Stimulated activated naive CD4-positive, alpha-beta T cell (primary cell): ENCODE measurements at places on chromosomes 5 and 9.

GRCh38 chr9:84314306-84314705 lies 26.3 kb downstream of the SLC28A3 start:
- no peak for DNase-seq

GRCh38 chr9:69400470-69400869 lies 75.5 kb downstream of the ENTREP1 start:
- no peak for DNase-seq

- DNase-seq: no peak
Measured at GRCh38 chr9:87793292-87793691, 67.4 kb downstream of the CTSL start.

GRCh38 chr9:131361202-131361833 lies 32.6 kb upstream of the PRRC2B start:
- DNase-seq: peak; percentile 30

DNA sequence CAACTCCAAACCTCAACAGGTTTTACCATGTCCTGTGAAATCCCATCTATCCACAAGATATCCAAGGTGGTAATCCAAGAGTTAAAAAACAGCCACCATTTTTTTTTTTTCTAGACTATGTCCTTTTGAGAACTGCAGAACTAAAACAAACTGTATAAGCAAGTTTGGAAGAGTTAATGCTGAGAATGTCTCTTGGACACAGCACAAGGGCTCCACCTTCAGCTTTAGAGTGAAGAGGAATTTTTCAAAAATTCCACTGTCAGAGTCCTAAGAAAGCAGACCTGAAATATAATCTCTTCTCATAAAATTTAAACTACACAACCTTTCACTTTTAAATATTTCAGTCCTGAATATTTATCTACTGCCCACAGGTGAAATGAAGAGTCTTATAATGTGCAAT lies 167.8 kb upstream of the CCNG1 start:
- DNase-seq: no peak

GRCh38 chr9:81604306-81605169 lies 84.8 kb downstream of the TLE1 start:
- DNase-seq: no peak

- no peak for DNase-seq
Measured at GRCh38 chr5:53113947-53114346, 4.4 kb upstream of the MOCS2 start.

DNA sequence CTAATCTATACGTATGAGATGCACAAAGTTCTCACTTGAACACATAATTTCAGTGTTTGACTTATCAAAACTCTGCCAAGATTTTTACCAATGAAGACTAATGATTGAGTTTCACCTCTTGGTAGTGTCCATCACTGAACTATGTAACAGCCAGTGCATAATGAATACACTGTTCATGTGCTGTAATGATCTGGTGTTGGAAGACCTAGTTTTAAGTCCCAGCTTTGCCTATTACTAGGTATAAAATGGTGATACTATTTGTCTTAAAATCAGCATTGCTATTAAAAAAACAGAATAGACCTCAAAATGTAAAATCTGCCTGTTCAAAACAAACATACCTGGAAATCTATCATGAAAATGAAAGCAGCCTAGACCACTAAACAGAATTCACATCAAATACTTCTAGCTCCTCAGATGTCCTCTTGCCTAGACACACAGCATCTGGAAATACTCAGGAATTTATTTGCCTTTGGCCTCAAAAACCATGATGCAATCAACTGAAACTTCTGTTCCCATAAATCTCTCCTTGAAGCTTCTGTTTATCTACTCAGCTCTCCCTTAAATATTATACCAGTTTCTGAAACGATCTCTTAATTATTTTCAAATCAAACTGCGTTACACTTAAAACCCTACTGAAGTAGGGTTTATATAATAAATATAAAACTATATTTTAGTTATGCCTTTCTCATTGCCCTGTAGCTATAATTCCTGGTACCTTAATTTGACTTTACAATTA lies 38.1 kb downstream of the MRPS27 start:
- no peak for DNase-seq

GRCh38 chr9:109918339-109919163 lies 138.6 kb downstream of the PALM2AKAP2 start:
- no peak for DNase-seq

GRCh38 chr5:142087920-142088679 lies 20.5 kb upstream of the NDFIP1 start:
- no peak for DNase-seq

GRCh38 chr9:79661279-79661678 lies 89.5 kb downstream of the TLE4 start:
- DNase-seq: no peak

DNA sequence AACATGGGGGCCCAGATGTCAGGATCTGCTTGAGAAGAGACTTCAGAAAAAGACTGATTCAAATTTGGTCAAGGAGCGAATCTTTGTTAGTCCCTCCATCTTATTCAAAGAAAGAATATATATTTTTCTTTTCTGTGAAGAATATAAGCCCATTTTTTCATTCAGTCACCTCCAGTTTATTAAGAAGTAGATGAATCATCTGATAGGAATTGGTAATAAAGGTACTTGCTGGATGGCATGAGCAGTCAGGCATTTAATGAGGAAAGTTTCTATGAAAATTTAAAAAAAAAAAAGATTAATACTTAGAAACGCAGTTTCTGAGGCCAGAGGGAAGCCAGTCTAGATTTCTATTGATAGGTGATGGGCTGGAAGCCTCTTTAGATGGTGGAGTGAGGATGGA lies 373.1 kb upstream of the SMC2 start:
- DNase-seq: no peak

- no peak for DNase-seq
Measured at GRCh38 chr5:131005963-131006684, 158.9 kb downstream of the HINT1 start.

GRCh38 chr9:97479496-97480159 lies 21.8 kb upstream of the TMOD1 start:
- no peak for DNase-seq

GRCh38 chr9:116992865-116993264 lies 305.8 kb downstream of the TRIM32 start:
- DNase-seq: no peak

- DNase-seq: no peak
Measured at GRCh38 chr9:109600142-109600541, 102.0 kb upstream of the PTPN3 start.

DNA sequence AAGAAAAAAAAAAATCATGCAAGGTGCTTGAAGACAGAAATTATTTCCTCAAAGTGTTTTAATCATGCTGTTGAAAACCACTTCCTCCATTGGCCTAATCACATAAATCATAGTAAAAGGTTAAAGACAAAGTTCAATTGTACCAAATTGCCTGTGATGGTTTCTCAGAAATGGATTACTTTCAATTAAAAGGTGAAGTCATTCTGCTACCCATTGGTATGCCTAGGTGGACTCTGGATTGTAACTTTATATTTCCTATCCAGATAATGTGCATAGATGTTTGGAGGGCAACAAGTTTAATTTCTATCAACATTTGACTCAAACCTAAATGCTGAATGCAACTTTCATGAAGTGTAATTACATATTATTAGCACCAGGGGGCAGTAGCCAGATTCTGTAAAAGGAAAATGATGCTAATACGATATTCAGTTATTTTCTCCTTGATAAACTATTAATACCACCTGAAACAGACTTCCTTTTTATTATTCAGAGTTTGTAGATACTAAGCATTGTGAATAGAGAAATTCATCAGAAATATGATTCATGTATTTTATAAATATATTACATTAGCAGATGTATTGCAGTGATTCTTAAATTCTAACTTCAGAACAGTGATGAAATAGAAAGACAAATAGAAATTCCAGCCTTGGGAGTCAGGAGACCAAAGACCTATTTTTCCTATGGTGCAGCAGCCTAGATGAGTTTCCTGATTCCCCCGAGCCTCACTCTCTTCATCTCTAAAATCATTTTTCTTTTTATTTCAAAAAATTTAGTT lies 148.2 kb downstream of the CAAP1 start:
- no peak for DNase-seq

GRCh38 chr9:30120666-30121065 lies 2263.8 kb upstream of the ACO1 start:
- no peak for DNase-seq

- DNase-seq: no peak
Measured at GRCh38 chr9:137435980-137436760, 5.0 kb downstream of the ENTPD8 start.

GRCh38 chr5:134227776-134228175 lies 1.9 kb upstream of the PPP2CA start:
- no peak for DNase-seq

DNA sequence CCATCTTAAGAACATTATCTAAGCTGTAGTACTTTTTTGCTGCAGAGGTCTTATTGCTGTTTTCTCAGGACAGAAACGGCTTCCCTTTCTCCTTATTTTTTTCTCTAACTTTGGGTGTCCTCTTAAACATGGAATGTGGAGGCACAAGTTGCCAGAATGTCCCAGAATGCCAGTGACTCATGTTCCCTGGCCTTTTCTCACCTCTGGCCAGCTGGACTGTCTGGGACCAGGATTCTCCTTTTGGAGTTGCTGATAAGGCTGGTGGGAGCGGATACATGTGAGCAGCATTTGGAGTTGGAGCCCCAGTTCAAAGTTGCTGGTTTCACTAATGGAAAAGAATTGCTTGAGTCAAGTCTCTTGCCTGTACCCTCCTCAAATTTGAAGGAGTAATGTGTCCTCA lies 112.8 kb downstream of the ARHGAP26 start:
- no peak for DNase-seq

GRCh38 chr9:101485924-101486692 lies 47.5 kb upstream of the RNF20 start:
- DNase-seq: no peak
